Activated gamma-delta T cell (primary cell): ENCODE measurements at places on chromosomes 16 and 17.

GRCh38 chr17:32286518-32286900 lies 20.9 kb downstream of the RHBDL3 start:
- DNase-seq: no peak

DNA sequence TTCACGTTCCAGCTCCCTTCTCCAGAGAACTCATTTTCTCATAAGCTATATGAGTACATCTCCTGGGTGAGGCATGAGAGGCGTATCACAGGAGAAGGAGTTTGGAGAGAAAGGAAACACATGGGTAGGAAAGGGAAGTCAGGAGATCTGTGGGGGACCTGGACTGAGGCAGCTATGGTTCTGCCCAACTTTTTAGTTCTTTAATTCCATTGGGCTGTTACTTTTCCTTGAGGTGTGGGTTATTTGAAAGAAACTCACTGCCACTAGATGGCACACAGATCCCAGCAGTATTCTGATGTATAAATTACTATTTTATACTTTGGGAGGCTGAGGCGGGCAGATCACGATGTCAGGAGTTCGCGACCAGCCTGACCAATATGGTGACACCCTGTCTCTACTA lies 63.6 kb downstream of the NUP93 start:
- DNase-seq: no peak

DNA sequence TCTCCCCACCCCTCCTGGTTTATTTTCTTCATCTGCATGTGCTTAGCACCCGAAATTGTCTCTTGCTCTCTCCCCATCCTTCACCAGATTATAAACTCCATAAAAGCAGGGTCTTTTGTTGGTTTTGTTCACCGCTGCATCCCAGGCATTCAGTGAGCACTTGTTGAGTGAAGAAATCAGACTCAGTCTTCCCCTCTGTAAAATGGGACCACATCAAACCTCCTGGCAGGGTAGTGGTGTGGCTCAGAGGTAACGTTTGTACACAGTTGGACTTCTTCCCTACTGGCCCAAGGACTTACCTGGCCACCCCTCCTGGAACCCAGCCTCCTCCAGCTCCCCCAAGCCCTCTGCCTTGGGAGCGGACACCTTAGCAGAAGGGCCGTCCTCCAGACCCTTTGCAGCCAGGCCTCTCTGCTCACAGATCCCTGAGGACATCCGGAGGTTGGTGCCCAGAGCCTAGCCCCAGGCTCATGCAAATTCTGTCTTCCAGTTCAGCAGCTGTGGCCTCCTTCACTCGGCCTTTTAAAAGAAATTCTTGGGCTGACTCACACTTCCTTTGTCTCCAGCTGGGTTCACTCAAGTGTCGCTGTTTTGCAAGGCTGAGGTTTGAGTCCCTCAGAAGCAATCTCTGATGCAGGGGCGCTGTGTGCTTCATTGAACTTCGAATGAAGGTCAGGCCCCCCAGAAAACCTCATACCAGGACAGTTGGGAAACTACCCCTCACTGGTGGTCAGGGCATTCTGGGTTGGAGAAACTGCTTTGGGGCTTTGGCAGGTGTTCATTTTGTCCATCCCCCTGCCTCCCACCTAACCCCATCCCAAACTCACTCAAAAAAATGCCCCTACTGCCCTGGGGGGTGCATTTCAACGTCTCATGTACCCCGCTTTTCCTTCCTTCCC lies 16.8 kb upstream of the RMI2 start:
- DNase-seq: no peak

GRCh38 chr16:58211245-58211644 lies 13.3 kb upstream of the CSNK2A2 start:
- no peak for DNase-seq

DNA sequence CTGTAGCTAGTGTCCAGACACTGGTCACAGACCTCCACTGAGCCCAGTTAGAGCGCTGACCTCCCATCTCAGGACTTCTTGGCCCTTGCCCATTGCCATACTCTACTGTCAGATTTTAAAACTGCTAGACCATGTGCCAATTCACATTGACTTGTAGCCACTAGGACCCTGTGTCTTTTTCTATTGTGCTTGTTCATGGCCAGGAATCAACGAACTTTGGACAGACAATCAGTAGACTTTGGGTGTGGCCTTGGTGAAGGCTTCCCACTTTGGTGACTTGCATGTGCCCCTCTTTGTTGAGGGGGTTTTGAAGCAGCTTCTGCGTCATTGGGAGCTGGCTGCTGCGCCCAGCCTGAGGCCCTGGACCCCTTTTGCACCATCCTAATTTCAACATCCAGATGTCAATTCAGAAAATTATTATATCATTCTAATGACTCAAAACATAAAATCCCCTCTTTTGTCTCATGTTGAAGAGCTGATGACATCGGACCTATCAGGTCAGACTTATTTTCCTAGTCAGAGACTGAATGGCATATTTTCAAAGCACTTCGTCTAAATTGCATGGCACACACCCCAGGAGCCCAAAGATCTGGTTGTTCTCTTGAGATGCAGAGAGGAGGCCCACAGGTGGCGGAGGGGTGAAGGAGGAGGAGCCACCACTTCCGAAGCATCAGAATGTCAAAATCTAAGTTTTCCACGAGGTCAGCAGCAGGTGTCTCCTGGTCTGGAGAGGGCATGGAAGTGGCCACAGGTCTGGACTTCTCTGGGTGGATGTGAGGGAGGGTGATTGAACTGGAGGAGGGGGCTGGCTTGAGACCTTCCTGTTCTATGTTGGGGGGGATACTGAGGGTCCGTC lies 93.4 kb upstream of the CBX4 start:
- no peak for DNase-seq

- DNase-seq: no peak
Measured at GRCh38 chr17:50171371-50172071, 5.7 kb downstream of the SGCA start.

- no peak for DNase-seq
Measured at GRCh38 chr17:15482476-15482875, 15.1 kb upstream of the CDRT4 start.

- DNase-seq: no peak
Measured at GRCh38 chr17:34658811-34659560, 79.6 kb downstream of the TMEM132E start.

DNA sequence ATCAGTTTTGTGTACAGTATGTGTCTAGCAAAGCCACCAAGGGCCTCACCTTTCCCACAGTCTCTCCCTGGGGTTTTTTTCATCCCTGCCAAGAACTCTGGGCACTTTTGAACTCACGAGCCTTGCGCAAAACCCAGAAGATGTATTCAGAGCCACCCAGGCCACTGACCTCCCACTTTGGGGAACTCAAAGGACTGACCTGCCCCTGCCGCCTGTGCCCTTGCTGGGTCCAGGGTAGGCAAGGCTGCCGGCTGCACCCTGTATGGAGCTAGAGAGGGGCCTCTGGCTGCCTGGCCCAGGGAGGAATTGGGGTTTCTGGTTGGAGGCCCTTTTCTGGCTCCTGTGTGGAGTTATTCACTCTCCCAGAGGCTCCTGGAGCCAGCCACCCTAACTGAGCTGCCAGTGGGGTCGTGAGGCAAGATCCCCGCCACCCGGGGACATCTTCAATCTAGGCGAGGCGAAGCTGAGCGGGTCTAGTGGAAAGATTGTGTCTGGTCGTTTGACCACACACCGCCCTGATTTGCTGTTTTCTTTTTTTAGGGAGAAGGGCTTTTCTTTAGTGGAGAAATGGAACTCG lies 1.9 kb downstream of the CDK5R1 start:
- no peak for DNase-seq

GRCh38 chr16:67459066-67459860 lies 21.7 kb downstream of the ATP6V0D1 start:
- DNase-seq: no peak

DNA sequence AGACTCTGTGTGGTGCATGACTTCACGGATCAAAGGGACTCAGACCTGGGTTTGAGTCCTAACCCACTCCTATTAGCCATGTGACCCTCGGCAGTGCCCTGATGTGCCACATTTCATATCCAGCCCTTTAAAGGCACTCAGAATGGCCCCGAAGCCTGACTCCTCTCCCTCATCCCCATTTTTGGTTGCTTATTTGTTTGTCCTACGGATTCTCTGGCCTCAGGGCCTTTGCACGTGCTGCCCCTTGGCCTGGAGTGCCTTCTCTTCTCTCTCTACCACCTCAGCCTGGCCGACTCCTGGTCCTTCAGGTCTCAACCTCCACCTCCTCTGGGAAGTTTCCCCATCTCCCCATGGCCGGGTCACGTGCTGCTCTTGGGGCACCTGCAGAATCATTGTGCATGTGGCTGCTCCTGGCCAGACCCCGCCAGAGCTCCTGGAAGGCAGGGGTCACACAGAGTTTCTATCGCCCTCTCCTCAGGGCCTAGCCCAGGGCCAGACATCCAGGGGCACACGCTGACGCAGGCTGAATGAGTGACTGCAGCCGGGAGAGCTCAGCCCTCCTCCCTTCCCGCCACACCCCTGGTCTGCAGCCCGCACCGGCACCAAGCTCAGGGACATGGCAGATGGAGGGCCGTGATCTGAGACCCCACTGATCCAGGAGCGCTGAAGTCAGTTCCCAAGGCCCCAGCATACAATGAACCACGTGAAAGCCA lies 22.0 kb upstream of the CIBAR2 start:
- DNase-seq: no peak

DNA sequence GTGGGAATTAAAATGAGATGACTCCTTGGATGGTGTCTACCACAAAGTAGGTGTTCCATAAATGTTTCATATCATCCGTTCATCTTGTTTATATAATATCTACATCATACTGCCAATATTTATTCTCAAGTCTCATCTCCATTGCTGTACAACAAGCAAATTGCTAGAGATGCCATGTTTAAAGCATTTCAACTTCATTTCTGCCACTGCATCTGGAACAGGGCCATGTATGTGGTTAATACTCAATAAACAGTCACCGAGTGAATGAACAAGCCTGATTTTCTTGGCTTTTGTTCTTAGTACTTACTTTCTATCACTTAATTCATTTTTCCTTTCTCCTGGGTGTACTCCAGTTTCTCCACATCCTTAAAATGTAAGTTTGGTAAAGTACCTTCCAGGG lies 107.6 kb downstream of the KCNJ2 start:
- no peak for DNase-seq

DNA sequence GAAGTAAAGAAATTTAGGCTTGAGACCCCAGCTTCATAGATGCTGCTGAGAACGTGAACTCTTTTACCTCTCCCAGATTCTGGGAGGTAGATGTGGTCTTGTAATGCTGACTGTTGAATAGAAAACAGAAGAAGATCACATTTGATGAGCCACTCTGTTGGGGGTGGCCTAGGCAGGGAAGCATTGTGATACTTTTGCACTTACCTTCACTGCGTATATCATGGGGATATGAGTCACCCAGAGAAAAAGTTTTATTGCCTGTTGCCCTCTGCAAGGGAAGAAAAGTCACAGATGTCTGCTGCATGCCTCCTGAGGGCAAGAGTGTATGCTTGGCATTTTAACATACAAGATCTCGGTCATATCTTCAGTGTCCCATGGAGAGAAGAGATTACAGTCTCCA lies 365.4 kb downstream of the SNX29 start:
- no peak for DNase-seq

DNA sequence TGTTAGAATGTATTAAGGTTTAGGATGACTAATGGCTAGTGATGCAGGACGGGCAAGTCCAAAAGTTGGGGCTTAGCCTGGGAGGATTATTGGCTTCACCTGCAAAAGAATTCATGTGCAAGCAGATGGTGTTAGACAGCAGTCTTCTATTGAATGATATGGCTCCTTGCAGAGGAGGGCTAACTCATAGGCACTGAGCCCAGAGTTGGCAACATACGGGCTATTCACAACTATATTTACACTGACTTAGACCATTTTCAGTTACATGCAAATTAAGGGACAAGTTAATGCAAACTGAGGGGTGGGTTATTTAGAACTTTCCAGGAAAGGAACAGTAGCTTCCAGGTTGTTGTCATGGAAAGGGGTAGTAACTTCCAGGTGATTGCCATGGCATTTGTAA lies 1017.1 kb upstream of the EEF2KMT start:
- DNase-seq: no peak

GRCh38 chr17:79391376-79392233 lies 219.2 kb downstream of the RBFOX3 start:
- no peak for DNase-seq

GRCh38 chr17:44070455-44071197 lies at the start of gene G6PC3:
G6PC3 (plus strand) TSS chr17:44070735; CDS start chr17:44070966, 231 bp downstream.
- DNase-seq: peak; percentile 70

- DNase-seq: no peak
Measured at GRCh38 chr17:34771891-34772290, 189.4 kb downstream of the CCT6B start.

- no peak for DNase-seq
Measured at GRCh38 chr16:66923247-66923731, 2.0 kb downstream of the RRAD start.

- no peak for DNase-seq
Measured at GRCh38 chr16:66326991-66327513, 39.4 kb upstream of the CDH5 start.

- DNase-seq: no peak
Measured at GRCh38 chr17:27269974-27270373, 23.9 kb upstream of the WSB1 start.

GRCh38 chr17:2212400-2212981 lies 91.1 kb downstream of the SMG6 start:
- no peak for DNase-seq

GRCh38 chr16:29738514-29738913 lies 7.3 kb downstream of the C16orf54 start:
- no peak for DNase-seq

- DNase-seq: no peak
Measured at GRCh38 chr16:82096641-82097040, 61.6 kb downstream of the HSD17B2 start.

- no peak for DNase-seq
Measured at GRCh38 chr16:19680881-19681340, 37.1 kb downstream of the KNOP1 start.

DNA sequence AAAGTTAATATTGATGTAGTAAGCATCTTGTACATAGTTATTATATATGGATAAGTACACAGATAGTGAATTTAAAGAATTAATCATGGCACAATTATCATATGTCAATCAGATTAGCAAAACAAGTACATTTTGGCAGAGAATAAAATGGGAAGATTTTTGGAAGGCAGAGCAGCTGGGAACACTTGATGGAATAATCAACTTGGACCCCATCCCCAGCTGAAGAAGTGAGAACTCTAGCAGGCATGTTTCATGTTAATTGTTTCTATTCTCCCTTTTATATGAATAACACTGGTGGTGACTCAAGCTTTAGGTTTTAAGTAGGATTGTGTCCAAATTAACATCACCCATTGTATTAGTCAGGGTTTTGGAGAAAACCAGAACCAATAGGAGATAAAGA lies 198.7 kb downstream of the KCNJ2 start:
- DNase-seq: no peak

DNA sequence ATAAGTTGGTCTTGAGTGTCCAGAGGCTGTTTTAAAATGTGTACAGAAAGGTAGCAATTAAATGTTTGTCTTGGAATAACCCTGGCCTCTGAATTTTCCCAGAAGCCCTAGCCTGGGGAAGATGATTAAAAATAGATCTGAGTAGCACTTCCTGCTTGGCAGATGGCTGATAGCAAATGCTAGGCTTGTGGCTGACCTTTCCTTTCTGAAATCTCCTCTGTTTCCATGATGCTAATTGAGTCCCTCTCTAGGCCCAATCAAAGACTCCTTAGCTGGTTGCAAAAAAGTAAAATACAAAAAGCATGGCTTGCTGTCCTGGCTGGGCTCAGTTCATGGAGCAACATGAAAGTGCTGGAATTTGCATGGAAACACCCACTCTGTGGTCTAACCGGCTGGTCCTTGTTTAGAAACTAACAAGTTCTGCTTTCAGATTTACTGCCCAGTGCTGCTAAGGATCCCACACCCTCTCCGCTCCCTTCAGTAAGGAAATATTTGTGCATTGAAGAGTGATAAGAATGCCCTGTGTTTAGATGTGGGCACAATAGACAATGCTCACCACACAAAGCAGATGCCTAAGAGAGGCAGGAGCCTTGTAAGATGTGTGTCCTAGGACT lies 40.8 kb downstream of the YPEL2 start:
- no peak for DNase-seq
